ENCODE measurements at places on chromosomes 12 and 14.
A peak's percentile ranks its signal among the peaks of the same experiment; 100 is the strongest.

DNA sequence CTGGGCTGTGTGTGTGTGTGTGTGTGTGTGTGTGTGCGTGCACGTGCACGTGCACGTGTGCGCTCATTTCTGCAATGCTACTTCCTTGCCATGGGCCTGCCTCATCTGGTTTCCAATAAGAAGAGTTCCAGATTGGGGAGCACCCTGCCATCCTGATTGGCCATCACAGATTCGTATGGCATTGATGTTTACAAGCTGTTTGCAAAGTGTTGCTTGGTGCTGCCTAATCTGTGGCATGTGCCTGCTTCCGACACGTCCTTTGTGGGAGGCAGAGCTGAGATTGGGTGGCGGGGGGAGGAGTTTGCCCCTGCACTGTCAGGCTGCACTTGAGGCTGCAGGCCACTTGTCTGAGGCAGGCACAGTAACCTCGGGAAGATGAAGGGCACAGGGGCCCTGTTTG is 39.2 kb downstream of the SAMD4A start:
- DNase-seq: no peak

GRCh38 chr12:87074781-87075180 is 818.6 kb upstream of the MGAT4C start:
- DNase-seq: no peak

DNA sequence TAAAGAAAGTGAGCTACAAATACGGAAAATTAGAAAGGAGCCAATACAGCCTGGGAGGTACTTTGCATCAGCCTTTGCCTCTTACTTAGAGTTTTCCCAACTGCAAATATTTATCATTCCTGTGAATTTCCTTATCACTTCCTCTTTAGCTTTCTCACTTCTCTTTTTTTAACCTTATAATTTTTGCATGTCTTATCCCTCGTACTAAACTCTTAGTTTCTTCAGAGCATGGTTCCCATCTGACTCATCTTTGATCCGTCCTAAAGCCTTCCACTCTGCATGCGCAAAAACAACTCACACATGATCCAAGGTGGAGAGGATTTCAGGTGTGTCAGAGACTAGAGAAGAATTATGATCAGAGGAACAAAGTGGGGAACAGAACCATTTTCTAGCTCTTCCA is 9.6 kb upstream of the SNAPC1 start:
- no peak for DNase-seq

DNA sequence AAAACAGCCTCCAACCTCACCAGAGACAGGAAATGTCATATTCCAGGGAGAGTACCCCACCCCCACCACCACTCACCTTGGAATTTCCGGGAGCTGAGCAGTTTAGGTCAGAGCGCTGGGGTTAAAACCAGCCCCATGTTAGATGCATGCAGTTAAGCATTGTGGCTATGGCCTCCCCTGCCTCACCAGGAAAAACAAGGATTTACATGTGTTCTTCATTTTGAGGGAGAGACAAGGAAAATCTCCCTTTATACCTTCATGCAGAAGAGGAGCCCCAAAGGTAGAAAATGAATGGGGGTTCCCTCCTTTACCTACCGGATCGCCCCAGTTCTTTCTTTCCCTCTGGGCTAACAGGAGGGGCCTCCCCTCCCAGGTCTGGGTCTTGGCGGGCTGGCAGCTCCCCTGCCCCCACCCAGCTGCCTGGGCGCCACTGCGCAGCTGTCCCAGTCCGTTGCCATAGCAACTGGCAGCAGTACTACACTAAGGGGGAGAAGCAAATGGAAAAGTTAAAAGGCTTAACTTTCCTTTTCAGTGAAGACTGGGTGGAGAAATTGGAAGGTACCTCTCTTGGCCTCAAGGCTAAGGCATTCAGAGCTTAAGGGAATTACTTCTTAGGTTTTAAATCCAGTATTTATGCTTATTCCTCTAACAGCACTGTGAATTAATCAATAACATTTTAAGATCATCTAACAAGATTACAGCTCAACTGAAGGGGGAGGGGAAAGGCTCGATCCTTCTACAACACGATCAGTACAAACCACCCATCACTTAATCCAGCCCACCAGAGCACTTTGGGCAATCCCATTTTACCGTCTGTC is 20.5 kb downstream of the CBX5 start:
- peak; percentile 20 for DNase-seq

GRCh38 chr12:30423330-30423729 is 272.3 kb downstream of the IPO8 start:
- DNase-seq: no peak

DNA sequence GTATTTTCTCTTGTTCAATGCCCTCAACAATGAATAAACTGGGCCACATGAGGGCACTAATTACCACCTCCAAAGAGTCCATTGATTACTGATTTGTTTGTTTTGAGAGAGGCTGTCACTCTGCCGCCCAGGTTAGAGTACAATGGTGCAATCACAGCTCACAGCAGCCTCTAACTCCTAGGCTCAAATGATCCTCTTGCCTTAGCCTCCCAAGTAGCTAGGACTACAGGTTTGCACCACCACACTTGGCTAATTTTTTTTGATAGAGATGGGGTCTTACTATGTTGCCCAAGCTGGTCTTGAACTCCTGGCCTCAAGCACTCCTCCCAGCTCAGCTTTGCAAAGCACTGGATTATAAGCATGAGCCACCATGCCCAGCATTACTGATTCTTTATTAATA is 28.3 kb upstream of the SYCP3 start:
- DNase-seq: no peak

GRCh38 chr14:77832297-77832696 is 32.4 kb downstream of the ADCK1 start:
- no peak for DNase-seq

DNA sequence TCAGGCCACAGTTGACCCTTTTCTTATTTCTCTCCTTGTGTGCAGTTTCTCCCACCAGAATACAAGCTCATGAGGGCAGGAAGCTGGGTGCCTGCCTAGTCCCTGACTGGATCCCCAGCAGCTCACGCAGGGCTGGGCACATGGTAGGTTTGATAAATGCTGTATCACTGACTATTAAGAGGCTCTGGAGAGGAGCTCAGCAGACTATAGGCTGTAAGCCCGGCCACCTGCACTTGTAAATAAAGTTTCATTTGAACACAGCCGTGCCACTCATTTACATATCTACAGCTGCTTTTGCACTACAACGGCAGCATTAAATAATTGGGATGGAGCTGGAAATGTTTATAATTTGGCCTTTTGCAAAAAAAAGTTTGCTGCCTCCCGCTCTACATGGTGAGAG is 32.0 kb downstream of the CHGA start:
- DNase-seq: no peak

DNA sequence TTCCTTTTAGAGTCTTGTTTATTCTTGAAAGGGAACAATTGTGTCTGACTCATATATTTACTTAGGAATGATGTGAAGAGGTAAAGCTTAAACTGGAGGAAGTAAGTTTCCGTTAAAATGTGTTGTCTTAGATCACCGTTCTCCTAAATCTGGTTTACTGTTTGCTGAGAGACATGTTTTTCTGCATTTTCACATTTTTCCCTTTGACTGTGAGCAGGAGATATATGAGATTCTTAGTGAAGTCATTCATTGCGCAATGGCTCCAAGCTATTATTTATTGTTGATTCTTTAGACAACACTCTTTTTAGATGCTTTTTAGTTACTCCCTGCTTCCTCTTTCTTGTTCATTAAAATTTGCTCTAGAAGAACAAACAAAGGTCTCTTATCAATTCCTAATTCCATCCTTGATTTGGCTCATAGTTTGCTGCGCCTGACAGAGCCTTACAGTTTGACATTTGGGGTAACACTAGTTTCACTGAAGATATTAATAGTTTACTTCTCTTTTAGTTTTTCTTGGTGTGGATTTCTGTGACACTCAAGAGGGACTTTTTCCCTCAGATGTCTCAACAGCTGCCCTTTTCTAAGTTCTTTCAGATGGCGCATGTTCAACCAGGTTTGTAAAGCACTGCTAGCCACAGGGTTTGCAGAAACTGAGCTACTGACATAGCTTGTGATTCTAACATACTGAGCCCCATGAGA is 11.4 kb downstream of the CLECL1 start:
- no peak for DNase-seq

DNA sequence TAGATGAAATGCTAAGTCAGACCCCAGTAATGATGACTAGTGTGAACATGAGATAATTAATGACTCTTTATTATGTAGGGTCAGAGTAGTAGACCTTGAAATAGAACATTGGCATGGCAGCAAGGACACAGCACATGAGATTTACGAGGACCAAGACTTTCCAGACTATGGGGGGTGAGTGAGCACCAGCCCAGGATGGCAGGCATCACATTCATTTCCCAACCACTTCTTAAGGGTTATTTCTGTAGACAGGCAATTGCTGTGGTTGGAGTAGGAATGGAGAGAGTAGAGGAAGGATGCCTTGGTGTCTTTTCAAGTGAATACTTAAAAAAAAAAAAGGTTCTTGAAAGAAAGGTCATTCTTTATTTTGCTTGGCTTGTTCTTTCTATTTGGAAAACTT is 189.4 kb upstream of the DYRK2 start:
- DNase-seq: no peak

DNA sequence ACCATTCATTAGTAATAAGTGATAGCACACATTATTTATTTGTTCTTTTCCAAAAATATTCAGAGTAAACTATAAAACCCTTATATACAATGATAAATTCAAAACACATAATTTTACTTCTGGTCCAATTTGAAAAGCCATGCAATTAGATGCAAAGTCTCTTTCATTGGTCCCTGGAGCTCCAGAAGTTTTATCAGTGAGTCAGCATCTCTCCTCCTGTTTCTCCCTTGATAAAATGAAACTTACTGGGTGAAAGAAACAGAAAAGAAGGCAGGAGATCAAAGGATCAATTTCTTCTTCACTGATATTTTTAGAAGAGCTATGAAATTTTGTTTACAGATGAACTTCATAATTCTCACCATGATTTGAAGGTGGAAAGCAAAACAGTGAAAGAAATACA is 47.5 kb downstream of the IFNG start:
- no peak for DNase-seq

GRCh38 chr12:109385339-109386058 is 37.8 kb downstream of the MYO1H start:
- DNase-seq: no peak

DNA sequence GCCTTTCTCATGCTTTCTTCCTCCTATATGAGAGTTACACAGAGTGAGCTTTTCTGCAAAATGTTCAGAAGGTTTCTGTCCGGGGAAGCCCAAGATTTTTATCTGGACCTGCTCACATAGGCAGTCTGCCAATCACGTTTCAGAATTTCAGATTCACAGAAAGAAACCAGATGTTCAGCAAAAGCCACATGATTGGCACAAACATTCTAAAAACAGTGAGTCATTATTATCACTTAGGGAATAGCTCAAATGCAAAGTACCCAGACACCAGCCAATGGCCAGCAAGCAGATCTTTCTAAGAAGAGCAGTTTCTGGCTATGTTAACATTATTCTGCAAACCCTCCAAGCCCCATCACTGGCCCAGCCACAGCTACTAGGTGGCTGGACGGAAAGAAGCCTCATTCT is 1558.5 kb upstream of the TMEM132C start:
- no peak for DNase-seq

GRCh38 chr12:39431002-39431796 is 11.7 kb downstream of the KIF21A start:
- DNase-seq: no peak

DNA sequence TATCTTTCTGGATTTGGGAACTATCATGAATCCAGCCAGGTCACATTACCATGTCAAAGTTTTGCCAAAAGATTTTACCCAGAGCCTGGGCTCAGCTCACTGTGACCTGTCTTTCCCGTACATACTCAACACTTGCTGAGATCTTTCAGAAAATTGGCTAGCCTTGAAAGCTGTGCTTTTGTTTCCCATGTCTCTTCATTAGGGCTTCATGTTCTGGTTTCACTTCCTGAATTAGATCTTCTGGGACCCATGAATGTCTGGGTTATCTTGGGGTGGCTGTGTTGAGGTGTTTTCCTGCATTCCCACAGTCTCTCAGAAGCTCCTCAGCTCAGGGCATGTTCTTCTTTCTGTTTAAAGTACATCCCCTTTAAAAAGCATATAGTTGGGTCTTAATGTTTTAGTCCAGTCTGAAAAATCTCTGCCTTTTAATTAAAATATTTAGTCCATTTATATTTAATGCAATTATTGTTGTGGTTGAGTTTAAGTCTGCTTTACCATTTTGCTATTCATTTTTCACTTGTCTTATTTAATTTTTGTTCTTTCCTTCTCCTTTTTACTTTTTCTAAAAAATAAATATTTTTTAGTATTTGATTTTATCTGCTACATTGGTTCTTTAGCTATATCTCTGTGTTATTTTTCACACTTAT is 242.7 kb downstream of the VRK1 start:
- DNase-seq: no peak

- no peak for DNase-seq
These were observed 13.6 kb upstream of the PLEK2 start for GRCh38 chr14:67425608-67426007.

- peak; percentile 94 for DNase-seq
These were observed 19.4 kb downstream of the GPR132 start for GRCh38 chr14:105045710-105046326.

Measured in T-cell (primary cell).